ENCODE measurements at places on chromosomes 13 and 19.

DNA sequence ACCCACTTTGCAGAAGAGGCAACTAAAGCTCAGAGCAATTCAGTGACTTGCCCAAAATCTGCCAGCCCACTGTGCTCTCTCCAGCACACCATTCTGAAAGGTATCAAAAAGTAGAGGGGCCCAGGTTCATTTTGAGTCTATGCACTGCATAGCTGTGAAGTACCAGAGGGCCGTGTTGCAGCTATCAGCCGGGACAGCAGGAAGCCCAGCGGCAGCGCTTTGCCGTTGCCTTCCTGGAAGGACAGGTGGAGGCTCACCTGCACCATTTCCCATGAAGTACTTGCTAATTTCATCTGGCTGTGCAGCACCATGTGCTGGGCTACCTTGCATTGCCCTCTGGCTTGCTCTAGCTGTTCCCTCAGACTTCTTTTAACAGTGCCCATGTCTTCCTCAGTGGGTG lies 2.7 kb upstream of the SERPINE3 start:
- no peak for DNase-seq

DNA sequence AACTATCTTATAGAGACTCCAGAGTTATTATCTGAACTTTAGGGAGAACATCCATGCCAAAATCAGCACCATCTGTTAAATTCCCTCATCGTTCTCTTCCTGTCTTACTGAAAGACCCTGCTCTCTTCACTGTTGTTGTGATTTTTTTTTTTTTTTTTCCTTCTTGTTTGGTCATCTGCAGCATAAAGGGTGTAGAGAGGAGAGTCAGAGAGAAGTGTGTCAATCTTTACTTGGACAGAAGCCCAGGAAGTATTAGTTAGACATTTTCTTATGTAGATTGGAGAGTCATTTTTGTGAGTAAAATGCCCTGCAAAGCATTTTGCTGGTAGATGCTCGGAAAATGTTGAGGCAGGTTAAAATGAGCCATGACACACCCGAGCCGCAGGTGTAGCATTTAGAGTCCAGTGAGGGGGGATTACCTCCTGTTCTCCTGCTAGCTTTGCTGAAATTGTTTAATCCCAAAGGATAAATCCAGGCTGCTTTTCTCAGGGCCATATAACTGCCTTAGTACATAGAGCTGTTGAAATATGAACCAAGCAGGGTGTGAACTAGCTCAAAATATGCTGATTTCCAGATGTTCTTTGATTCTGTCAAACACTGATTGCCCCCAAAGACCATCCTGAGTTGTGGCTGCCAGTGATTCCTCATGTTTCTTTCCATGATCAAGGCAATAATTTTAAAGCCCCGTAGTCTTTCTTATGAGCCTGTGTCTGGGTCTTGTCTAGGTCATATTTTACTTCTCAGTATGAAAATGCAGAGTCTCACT lies 143.5 kb downstream of the DCT start:
- no peak for DNase-seq

- no peak for DNase-seq
Measured at GRCh38 chr19:54684527-54684926, 21.7 kb downstream of the LILRB4 start.

DNA sequence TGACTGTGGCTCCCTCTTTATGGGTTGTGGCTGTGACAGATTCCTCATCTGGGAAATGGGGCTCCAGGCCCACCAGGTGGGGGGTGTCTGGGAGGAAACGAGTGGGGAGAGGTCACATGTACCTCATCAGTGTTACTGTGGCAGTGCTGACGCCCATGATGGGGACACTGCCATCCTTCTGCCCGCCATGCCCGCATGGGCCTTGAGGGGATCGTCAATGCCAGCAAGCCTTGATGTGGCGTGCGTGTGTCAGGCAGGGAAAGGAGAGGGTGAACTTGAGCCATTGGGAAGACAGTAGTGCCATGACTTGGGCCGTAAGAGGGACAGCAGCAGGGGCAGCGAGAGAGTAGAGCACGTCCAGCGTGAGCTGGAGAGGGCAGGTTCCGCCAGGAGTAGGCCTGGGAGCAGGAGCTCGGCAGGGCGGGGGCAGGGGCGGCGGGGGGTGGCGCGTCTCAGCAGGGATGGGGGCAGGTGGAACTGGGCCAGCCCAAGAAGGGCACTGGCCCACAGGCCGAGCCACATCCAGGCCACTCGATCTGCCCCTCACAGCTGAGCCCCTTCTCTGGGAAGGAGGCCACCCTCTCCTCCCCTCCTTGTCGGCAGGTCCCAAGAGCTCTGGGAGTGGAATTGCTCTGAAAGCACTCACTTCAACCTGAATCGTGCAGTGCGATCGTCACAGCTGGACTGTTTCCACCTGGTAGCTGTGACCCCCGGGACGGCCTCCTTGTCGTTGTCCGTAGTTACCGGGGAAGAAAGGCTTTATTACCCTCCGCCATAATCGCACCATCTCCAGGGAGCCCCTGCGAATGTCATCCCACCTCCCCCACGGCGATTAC lies 9.9 kb downstream of the KLHL26 start:
- no peak for DNase-seq

DNA sequence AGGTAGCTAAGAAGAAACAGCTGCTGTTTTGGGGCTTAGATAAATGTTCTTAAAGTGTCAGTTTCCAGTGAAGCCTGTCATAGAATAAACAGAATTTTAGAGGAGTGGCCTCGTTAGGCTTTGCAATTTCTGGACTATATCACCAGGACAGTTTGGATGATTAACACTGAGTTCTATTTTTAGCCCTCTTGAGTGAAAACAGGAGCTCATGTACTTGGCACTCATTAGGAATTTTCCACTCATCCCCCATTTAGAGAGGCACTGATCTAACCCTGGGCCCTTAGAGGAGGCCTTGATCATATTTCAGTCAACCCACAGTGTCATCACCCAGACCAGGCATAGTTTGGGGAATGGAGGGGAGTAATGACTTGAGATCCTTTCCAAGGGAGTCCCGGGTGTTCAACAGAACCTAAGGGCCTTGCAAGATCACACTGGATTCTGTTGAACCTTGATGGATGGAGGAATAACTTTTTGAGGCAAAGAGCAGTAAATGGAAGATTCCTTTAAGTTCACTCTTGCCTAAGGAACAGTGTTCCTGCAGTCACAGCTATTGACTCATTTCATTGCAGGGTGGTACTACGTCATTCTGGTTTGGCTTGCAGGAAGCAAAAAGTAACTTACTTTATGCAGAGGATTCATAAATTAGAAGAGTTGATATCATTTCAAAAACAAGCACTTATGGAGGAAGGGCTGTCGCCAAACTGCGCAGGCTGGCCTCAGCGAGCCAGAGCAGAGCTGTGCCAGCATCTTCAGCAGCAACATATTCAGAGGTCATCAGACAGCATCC lies 160.2 kb downstream of the SLC7A1 start:
- no peak for DNase-seq

DNA sequence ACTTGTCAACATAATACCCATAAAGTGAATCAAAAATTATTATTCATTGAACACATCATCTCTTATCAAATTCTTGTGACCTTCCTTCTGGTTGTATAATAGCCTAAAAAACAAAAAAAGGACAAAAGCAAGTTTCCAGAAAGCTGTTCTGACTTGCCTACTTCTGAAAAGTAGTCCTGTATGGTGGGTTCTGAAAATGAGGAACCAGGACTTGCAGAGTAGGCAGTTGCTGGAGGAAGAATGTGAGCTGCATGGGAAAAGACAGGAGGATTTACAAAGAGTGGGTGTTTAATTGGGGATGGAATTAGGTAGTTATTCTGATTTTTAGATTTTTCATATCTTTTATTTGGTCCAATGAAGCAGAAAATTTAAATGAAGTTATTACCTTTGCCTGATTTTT lies 56.7 kb downstream of the RCBTB2 start:
- DNase-seq = no peak

GRCh38 chr13:46530084-46530935 lies 22.7 kb upstream of the LRCH1 start:
- no peak for DNase-seq

GRCh38 chr13:24107955-24108614 lies 52.4 kb upstream of the SPATA13 start:
- DNase-seq = no peak

DNA sequence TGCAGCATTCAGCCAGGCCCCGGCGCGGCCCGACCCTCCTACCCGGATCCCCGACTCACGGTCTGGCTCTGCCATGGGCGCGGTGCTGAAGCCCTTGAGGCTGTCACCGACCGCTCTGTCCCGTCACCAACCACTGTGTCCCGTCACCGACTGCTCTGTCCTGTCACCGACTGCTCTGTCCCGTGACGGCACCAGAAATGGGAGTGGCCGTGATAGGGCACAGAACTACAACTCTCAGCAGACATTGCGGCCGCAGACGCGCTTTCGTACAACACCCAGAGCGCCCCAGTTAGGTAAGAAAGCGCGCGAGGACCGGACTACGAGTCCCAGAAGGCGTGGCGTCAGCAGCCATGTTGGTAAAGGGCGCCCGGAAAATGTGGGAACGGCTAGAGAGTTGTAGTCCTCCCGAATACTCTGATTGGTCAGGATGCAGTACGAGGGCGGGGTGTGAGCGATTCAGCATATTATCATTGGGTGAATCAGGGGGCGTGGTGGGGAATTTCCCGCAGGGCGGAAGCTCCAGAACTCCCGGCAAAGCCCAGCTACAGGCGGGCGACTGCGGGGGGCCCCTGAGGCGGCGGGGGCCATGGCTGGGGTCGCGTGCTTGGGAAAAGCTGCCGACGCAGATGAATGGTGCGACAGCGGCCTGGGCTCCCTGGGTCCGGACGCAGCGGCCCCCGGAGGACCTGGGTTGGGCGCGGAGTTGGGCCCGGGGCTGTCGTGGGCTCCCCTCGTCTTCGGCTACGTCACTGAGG lies at the start of the genes NFKBIB and SIRT2:
NFKBIB (plus strand) TSS at position 523 of the 755 bp plus-strand sequence; CDS start at position 587, 64 bp downstream.
SIRT2 (minus strand) TSS at position 172 of the 755 bp plus-strand sequence; CDS start at position 75, 97 bp downstream.
- peak; percentile 99 for DNase-seq

DNA sequence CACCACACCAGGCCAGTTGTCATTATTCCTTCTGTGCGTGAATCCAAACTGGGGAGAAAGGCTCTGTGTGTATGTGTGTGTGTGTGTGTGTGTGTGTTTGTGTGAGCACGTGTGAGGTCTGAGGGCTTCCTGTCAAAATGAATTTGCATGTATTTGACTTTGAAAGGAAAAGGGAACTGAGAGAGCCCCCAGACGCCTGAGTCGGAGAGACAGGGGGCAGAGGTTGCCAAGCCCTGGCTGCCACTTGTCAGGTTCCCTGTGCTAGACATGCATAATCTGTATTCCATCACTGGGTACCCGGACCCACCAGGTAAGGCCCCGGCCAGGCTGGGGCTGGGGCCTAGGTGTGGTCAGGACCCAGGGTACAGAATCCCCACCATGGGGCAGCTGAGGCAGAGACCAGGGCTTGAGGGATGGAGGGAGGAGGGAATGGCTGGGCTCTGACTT lies at the start of gene CLEC17A:
CLEC17A (plus strand) TSS at position 191 of the 447 bp plus-strand sequence; CDS start at position 268, 77 bp downstream.
- no peak for DNase-seq

DNA sequence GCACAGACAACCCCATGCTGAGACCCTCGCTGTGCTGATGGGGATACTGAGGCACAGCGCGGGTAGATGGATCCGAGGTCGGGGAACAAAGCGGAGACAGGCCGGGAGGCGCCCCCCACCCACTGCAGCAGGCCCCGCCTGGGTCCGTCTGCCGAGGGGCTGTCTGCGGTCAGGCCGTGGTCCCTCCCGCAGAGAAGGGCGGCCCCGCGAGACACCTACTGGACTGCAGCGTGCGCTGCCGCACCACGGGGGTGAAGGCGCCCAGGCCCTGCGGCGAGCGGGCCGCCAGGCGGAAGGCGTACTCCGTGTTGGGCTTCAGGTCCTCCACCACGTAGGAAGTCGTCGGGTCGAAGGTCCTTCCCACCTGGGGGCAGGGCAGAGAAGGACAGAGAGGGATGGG lies 101.9 kb downstream of the PTPRS start:
- DNase-seq = no peak

DNA sequence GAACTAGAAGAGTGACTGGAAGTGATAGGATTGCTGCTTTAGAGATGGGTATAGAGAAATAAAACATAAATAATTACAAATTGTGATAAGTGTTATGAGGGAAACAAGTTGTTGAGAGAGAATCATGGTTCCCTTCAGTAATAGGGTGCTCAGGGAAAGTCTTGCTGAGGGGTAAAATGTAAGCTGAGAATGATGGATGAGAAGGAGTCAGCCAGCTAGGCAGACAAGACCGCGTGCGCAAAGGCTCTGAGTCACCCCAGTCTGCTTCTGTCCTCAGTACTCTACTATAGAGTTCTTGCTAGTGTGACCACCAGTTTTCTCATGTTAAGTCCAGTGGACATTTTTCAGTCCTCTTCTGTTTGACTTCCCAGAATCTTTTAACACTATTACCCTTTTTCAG lies 39.5 kb downstream of the PCCA start:
- no peak for DNase-seq

DNA sequence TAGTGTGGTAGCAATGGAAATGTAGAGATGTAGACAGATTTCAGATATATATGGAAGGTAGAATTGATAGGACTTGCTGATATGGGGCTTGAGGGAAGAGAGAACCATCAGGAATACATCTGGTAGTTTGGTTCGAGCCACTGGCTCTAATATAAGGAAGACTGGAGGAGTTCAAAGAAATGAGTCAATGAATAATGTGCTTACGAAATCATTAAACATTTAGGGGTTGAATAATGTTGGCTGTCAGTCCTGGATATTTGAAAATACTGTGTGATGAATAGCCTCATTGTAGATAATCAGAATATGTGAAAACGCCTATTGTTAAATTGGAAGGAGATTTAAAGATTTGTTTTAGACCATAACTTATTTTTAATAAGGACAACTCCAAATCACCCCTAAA lies 21.6 kb downstream of the SGCG start:
- DNase-seq = no peak

GRCh38 chr19:37304884-37305255 lies 66.0 kb upstream of the ZNF527 start:
- DNase-seq = no peak

GRCh38 chr13:29436291-29436690 lies 159.2 kb downstream of the SLC7A1 start:
- no peak for DNase-seq

DNA sequence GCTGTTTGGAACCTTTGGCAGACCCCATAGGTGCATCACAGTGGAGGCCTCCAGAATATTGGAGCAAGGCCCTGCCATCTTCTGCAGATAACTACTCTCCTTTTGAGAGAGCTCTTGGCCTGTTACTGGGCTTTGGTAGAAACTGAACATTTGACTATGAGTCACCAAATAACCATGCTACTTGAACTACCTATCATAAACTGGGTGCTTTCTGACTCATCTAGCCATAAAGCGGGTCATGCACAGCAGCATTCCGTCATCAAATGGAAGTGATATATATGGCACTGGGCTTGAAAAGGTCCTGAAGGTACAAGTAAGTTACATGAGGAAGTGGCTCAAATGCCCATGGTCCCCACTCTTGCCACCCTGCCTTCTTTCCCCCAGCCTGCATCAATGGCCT lies 782.5 kb upstream of the SLITRK6 start:
- DNase-seq = no peak

- DNase-seq = no peak
Measured at GRCh38 chr19:46718157-46718933, 1.4 kb upstream of the PRKD2 start.

DNA sequence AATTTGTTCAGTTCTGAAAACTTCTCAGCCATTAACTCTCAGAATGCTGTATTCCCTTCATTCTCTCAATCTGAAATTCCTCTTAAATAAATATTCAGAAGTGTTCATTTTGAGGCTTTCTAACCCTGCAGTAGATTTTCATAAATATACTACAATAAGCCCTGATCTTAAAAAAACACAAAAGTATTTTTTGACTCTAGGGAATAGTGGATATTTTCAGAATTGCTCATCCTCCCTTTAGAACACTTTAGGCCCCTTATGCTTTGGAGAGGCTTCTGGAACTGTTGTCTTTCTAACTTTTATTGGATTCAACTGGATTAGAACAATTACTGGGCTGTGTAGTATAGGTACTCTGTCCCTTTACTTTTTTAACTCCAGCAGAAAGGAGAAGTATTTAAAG lies 1662.6 kb upstream of the MIR17HG start:
- DNase-seq = no peak

GRCh38 chr13:106846571-106847448 lies 278.9 kb upstream of the ARGLU1 start:
- no peak for DNase-seq

GRCh38 chr19:6258812-6259311 lies 20.9 kb downstream of the MLLT1 start:
- DNase-seq = no peak
